ENCODE measurements at places on chromosomes 3 and 15.

DNA sequence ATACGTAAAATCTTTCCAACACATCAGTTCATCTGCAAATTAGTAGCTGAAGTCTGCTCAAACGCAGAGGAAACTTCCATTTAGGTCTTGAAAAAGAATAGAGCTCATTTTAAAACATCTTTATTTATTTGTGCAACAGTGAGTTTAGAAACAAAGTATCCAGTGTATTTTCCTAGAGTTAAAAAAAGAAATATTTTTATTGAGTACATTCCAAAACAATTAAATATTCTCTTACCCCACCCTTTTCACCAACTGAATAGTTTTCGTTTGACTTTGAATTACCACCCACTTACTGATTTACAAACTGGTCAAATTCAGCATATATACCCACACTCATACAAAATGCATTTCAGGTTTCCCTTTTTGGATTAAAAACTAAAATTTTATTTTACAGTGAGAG is 104.7 kb downstream of the ZBTB20 start:
- no peak for DNase-seq

DNA sequence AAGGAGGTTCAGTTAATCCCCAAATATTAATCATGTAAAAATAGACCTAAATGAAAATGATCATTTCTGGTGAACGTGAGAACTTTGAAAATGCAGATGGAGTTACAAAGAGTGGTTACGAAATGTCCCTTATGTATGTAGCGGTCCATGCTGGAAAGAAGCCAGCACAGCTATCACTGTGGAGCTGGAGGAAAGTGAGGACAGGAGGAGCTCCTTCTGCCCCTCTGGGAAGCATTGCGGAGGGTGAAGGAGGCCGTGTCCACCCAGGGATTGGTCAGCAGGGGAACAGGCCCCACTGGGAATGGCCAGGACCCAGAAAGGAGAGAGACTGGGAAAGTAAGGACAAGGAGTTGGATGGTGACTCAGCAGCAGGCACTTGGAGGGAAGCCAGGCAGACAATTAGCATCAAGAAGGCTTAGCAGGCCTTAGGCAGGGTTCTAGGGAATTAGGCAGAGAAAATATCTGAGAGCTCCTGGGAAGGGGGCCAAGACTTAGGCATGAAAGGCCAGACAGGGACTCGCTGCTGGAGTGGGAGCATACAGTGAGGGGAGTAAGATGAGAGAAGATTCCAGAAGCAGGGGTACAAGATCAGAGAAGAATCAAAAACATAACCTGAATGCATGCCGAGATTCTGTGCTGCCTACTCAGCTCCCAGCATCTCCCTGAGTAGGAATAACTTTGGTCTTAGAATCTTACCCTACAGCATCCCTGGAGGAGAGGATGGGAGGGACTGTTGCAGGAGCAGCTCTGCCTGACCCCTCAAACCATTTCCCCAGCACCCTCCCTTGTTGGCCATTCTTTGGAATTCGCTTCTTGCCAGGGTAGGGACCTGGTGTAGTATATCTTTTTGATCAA is 171.0 kb upstream of the UMPS start:
- no peak for DNase-seq

GRCh38 chr3:123883701-123884202 is 380 bp downstream of the MYLK start:
- DNase-seq = no peak

DNA sequence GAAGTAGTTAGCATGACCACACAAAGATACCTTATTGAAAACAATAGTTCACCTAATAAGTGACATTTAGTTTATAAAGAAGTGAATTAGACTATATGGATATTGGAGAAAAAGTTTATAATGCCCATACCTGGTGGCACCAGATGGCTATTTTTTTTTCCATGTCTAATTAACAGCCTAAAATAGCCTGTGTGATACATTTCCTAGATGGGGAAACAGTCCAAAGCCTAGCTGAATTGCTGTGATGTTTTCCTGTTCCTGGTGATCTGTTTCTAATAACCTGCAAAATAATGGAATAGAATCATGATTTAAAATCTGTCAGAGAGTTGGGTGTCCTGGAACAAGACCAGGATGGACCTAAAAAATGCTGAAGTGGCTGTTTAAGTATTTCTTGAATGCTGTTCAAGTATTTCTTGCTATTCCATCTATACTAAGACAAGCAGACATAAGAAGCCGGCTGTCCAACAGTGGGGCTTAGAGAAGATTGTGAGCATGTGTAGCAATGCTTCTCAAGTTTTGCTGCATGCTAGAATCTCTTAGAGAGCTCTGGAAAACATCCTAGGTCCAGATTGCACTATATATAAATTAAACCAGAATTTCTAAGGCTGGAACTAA is 31.3 kb downstream of the LRRC3B start:
- DNase-seq = no peak

DNA sequence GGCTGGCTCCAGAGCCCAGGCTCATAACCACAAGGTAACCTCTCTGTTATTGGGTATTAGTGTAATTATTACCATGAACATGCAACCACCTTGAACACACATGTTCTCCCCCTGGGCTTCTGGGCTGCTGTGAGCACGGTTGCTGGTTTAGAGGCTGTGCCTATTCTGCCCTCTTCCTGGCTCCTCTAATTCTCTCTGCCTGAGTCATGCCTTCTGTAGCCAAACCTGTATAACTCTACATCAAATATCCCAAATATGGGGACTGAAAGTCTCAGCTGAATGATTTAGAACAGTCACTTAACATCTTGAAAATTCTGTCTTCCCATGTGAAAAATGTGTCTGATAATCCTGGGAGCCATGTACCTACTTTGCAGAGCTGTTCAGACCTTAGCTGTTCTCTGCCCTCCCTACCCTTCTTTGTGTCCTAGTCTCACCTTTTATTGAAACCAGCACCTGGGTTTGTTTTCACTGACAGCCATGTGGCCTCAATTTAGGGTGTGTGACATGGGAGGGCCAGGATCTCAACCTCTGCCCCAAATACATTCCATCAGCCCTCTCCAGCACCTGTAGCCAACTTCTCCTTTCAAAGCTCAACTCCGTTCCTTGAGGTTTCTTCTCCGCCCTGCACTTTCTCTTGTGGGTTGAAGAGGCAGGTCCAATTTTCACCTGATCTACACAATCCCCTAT is 60.7 kb downstream of the PDZRN3 start:
- no peak for DNase-seq

GRCh38 chr3:125128861-125129501 is 73.2 kb upstream of the HEG1 start:
- no peak for DNase-seq

DNA sequence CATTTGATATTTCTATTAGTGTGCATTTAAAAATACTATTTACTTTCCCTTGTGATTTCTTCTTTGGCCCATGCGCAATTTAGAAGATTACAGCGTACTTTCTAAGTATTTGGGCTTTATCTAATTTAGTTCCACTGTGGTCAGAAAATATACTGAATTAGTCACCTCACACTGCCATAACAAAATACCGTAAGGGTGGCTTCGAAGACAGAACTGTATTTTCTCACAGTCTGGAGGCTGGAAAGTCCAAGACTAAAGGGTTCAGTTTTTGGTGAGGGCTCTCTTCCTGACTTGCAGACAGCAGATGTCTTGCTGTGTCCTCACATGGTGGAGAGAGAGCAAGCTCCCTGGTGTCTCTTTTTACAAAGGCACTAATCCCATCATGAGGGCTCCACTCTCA is 286.2 kb downstream of the ADAMTSL3 start:
- no peak for DNase-seq

DNA sequence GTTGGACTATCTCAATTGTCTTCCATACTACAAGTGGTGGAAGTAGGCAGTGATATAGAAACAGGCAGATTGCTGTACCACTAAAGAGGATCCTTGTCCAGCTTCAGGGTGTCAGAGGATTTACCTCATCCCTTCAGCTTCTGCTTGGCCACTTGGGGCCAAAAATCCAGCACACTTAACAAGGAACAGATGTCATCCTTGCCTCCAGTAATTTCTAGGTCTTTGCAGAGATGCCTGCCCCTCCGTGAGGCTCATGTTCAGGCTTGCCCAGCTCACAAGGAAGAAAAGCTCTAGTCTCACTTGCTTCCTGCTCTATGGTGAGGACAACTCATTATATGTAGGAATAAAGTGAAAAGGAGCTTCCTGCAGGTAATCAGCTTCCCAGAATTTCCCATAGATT is 510.3 kb downstream of the EPHA3 start:
- no peak for DNase-seq

- no peak for DNase-seq
These were observed 27.1 kb upstream of the GABRG3 start for GRCh38 chr15:26943866-26944265.

DNA sequence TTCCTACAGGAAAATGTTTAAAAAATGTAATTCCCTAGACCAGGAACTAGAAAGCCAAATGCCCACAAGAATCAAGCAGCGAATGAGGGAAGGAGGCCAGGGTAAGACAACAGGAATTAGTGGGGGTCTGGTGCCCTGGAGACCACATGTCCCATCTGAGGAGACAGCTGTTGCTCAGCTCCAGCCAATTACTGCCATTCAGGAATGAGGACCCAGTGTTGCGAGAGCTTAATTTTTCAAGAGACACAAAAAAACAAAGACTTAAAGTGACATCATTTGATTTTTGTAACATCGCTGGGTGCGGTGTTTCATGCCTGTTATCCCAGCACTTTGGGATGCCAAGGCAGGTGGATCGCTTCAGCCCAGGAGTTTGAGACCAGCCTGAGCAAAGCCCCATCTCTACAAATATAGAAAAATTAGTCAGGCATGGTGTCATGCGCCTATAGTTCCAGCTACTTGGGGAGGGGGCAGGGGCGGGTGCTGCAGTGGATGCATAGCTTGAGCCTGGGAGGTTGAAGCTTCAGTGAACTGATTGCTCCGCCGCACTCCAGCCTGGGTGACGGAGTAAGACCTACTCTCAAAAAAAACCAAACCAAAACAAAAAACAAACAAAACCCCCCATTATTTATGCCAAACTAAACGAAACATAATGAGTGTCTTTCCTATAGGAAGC is 52.8 kb upstream of the LRIG1 start:
- DNase-seq = no peak

DNA sequence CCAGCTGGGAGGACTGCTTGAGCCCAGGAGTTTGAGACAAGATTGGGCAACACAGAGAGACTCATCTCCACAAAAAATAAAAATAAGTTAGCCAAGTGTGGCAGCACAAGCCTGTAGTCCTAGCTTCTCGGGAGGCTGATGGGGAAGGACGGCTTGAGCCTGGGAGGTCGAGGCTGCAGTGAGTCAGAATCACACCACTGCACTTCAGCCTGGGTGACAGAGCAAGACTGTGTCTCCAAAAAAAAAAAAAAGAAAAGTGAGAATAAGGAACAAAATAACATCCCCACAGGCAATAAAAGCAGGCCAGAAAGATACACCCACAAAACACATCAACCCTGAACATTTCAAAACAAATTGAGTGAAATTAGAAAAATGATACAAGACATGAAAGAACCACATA is 48.7 kb upstream of the OCA2 start:
- DNase-seq = no peak

DNA sequence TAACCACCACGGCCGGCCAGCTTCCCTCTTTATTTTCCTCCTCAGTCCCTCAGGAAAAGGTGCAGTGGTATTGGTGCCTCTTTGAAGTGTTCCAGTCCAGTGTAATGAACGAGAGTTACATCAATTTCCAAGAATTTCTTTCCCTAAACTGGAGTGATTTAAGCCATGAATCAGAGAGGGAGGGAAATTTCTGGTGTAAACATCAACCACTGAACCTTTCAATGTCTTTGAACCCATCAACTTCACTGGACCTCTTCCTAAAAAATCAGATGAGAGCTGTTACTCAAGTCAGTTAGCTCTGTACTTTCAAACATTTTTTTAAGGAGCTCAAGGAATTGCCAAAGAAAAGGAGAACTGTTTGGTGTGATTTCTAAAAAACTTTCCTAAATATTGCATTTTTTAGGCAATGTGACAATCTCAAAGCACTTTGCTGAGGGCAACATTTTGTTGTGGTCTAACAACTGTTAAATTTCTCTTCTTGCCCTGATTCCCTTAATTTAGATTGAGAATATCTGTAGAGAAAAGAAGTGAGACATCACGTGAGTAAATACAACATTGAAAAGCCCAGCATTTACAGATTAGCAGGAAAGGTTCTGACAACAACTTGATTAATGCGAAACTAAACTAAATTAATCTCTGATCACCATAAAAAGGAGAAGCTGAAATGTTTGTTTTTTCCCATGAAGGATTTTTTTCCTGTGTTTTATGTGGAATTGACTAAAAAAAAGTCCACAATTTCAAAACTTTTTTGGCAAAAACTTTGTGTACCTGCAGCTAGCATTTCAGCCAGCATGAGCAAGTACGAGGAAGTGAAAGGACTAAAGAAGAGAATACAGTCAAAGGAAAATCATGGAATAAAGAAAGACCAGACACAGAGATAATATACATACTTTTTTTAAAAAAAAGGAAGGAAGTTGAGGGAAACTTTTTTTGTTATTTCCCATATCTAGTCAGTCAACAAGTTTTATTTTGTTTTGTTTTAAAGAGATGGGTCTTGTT is 9.1 kb upstream of the DAZL start:
- no peak for DNase-seq

GRCh38 chr3:8981296-8981695 is 18.0 kb upstream of the RAD18 start:
- no peak for DNase-seq

DNA sequence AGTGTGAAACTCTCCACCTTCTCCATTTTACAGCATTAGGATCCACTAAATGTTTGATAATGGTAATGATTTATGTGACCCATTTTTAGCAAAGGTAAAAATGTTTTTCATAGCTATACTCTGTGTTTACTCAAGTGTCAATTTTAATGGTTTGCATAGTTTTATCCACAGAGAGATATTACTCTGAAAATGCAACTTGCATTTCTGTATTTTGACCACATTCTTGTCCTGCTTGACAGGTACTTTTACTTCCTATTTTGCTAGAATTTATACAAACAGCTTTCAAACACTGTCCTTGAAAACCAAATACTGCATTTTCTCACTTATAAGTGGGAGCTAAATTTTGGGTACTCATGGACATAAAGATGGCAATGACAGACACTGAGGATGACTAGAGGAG is 62.9 kb downstream of the SERPINI1 start:
- DNase-seq = no peak

DNA sequence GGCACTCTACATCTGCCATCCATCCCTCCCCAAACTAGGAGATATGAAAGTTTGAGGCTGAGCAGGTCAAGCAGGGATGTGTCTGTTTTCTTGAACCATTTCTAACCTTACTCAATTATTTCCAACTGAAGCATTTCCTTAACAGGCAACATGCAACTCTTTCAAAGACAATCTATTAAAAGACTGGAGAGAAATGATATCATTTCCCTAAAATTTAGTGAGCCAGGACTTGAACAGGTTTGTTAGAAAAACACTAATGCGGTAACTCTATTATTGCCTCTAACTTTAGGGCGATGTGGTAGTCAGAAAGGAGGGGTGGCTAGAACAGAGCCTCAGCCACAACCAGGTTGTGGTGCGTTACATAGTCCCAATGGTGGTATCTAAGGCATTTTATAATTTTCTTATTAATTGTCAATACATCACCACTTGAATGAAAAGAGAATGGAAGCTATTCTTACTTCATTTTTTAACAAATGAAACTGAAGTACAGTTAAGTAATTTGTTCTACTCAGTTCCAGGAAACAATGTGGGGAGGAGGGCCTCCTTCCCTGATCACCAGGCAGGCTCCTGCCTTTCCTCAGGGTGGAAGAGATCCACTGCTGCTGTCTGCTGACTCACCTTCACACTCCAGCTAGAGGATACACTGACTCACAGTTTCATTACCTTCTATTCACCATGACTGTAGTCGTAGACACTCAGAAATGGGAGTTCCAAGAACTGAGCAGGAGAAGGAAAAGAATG is 22.8 kb downstream of the MYO1E start:
- no peak for DNase-seq

Measured in AML-193 (cell line).